Activated CD4-positive, alpha-beta T cell treated with anti-CD3 and anti-CD28 coated beads for 36 hours (primary cell): ENCODE measurements at places on chromosomes 7 and 10.
A peak's percentile ranks its signal among the peaks of the same experiment; 100 is the strongest.

- no peak for DNase-seq
Observed at GRCh38 chr10:106440355-106440754, 724.2 kb downstream of the SORCS1 start.

DNA sequence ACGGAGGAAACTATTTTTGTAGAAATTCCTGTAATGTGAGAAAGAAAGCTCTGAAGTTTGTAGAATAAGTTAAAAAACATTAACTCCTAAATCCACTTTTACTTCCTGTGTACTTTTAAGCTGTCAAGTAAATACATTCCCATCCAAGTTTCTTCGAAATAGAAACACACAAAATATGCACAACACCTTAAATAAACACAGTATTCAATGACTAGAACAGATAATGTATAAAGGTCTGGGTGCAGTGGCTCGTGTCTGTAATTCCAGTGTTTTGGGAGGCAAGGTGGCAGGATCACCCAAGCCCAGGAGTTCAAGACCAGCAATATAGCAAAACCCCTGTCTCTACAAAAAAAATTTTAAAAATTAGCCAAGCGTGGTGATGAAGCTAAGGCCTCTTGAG is 121.9 kb upstream of the ODAD2 start:
- no peak for DNase-seq

DNA sequence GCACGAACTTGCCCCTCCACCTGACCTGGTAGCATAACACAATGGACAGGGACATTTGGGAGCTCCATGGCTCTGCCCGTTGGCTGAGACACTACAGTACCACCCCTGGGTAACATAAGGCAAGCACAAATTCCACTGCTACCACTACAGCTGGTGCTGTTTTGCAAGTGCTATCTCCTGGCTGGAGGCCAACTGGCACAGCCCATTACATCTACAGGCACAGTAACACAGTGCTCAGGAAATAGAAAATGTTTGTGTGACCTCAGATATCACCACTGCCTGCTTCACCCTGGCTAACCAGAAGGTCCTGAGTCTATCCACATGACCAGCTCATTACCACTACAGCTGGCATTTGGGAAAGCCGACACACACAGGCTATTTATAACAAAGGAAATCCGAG is 631.1 kb upstream of the MBL2 start:
- no peak for DNase-seq

DNA sequence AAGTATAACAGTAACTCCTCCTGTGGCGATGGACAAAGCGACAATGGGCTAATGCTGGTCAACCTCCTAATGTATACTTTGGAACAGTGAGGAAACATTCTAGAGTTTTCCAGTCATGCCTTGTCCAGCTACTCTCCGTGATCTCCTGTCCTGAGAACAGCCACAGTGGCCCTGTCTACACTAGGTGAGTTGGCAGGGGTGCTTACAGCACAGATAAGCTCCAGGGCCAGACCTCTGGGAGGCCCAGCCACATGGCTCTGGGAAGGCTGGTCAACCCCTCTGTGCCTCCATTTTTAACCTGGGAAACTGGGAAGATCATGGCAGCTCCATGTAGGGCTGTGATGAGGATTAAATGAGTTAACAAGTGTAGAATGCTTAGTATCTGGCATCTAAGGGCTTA is 57.0 kb downstream of the CLEC2L start:
- DNase-seq, result no peak

GRCh38 chr7:50270531-50271018 is 33.9 kb upstream of the IKZF1 start:
- DNase-seq, result no peak

DNA sequence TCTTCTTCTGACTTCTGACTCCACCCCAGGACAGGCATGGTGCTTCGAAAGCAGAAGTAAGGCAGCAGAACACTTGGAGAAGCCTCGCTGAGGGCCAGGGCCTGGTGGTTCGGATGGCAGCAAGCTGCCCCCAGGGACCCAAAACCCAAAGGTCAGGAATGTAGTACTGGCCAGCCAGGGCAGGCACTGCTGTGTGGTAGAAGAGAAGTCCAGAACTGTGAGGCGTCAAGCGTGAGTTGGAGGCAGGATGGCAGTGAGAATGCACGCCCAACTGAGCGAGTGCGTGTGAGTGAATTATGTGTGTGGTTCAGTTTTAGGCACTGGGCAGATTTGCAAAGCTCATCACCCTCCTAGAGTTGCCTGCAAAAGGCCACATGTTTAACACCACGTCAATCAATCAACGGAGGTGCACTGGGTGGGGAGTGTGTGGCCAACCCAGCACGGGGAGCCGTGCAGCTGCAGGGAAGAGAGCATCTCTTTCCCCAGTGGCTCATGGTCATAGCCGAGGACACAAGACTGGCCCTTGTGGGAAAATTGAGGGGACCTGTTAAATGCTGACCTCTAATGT is 144.3 kb downstream of the KCNMA1 start:
- DNase-seq, result no peak

GRCh38 chr7:130891254-130892094 is 157.5 kb upstream of the KLF14 start:
- DNase-seq, result peak; percentile 8

DNA sequence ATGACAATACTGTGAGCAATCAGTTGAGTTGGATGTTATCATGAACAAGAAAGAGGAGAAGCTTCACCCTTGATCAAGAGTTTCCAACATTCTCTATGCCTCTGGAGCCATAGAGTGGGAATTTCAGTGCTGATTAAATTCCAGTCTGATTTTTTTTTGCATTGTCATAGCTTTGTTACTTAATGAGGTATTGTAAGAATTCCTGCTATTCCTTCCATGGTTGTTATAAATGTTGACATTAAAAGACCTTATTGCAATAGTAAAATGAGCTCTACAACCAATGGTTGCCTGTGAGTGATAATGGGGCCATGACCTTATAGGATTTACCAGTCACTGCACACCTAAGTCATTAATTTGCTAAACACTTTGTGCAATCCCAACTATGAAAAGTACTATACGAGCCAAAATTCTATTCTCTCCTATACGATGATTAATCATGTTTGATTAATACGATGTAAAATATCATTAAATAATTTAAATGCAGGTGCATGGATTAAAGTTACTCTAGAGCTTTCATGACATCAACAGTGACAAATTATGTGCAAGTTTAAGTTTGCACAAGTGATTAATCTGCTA is 353.2 kb upstream of the KLF6 start:
- no peak for DNase-seq

DNA sequence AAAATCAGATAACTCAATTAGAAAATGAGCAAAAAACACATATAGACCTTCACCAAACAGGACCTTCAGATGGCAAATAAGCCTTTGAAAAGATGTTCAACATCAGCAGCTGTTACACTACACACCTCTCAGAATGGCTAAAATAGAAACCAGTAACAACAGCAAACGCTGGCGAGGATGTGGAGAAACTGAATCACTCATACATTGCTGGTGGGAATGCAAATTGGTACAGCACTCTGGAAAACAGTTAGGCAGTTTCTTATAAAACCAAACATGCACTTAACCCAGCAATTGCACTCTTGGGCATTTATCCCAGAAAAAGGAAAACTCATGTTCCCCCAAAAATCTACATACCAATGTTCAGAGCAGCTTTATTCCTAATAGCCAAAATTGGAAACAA is 37.7 kb upstream of the SMARCD3 start:
- peak; percentile 64 for DNase-seq

- DNase-seq, result no peak
Observed at GRCh38 chr7:120014925-120015465, 258.0 kb upstream of the KCND2 start.

DNA sequence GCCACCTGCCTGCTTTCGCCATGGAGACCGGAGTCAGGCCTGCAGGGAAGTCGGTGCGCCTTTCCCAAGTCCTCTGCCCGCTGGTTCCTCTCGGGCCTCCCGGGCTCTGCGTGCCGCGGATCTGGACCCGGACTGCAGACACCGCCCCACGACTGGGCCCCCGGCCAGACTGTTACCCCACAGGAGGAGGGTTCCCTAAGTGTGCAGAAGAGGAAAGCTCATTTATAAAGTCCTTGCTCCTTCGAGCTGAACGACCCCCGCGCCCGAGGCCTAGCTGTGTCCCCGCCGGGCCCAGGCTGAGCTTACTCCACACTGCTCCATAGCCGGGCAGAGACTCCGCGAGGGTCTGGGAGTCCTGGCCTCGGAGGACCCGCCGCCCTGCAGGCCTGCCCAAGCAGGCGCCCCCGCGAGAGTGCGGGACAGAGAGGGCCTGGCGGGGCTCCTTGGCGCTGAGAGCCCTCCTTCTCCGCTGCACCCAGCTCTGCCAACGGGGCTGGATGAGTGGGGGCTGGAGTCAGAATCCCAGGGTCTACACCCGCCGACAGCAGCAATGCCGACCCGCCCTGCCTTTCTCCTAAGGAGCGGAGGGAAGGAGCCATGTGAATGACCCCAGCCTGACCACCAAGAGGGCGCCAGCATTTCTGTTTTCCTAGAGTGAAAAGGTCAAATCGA is 8.3 kb downstream of the EN2 start:
- DNase-seq, result no peak

DNA sequence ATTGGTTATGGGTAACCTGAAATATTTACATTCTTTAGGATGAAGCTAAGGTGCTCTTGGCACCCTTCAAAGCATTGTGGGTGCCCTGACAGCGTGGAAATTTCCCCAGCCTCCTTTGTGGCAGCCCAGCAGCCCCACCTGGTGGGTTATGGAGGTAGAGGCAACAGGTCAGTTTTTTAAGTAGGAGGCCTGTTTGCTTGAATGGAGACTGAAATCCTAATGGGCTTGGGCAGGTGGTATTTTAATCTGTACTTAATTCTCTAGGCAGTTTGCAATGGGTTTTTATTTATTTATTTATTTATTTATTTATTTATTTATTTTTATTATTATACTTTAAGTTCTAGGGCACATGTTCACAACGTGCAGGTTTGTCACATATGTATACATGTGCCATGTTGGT is 139.4 kb downstream of the EPC1 start:
- peak; percentile 81 for DNase-seq

- DNase-seq, result no peak
Observed at GRCh38 chr10:20257422-20257821, 441.2 kb downstream of the PLXDC2 start.

DNA sequence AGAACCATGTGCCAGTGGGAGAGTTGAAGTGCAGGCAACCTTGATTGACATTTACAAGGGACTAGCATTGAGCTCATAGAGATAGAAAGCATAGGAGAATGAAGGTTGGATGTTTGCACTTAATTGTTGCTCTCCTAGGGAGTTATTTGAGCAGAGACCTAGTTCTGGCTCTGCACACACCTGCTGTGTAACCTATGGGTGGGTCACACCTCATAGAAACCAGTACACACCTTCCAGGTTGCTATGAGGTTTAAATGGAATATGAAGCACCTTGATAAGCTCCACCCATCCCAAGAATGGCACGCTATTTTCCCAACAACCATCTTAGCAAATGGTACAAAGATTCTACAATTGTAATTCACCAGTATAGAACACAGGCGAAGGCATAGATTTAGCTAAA is 86.2 kb upstream of the AOAH start:
- DNase-seq, result no peak

DNA sequence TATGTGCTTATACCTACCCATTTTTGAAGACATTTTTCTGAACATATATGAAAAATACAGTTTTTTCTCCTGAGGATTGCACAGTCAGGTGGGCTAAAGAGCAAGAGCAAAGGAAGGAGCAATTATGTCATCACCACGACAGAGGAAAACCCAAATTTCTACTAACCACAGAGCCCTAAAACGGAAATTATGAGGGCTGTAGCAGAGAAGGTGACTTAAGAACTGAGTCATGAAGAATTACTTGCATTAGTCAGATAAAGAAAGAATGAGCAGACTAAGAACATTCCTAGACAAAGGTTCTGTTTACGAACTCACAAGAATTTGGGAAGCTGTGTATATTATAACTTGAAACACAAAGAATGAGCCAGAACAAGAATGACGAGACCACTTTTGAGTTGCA is 974.4 kb downstream of the NXPH1 start:
- DNase-seq, result no peak

DNA sequence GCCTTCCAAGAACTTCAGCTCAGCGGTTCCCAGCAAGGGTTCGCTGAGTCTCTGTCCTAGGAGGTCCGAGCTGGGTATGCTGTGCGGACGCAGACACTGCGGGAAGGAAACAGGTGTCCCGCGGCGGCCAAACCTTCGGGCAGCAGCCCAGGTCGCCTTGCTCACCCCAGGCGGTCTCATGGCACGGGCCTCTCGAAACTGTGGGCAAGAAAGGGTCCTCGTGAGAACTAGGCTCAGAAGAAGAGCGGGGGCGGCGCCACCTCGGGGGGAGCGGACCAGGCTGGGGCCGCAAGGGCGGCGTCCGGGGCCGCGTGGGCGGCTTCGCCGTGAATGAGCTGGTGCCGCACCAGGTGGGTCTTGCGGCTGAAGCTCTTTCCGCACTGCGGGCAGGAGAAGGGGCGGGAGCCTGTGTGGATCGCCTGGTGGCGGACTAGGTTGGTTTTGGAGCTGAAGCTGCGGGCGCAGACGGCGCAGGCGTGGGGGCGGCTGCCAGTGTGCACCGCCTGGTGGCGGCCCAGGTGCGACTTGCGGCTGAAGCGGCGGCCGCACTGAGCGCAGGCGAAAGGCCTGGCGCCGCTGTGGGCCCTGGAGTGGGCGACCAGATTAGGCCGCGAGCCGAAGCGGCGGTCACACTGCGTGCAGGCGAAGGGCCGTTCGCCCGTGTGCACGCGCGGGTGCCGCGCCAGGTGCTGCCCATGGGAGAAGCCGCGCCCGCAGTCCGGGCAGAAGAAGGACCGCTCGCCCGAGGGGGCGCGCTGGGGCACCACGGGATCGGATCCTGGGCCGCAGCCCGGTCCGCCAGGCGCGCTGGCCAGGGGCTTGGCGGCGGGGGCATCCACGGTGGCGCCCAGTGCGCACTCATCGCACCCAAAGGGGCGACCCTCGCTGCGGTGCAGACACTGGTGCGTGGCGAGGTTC is 8.6 kb downstream of the ZNF467 start:
- DNase-seq, result no peak

GRCh38 chr10:36534471-36535002 is 590.9 kb upstream of the ANKRD30A start:
- DNase-seq, result peak; percentile 4

- DNase-seq, result no peak
Observed at GRCh38 chr7:68718097-68718551, 880.2 kb upstream of the AUTS2 start.

GRCh38 chr7:43872406-43873110 is 3.2 kb upstream of the MRPS24 start:
- DNase-seq, result peak; percentile 18

GRCh38 chr10:110407301-110408170 is 90.2 kb upstream of the DUSP5 start:
- DNase-seq, result no peak

- no peak for DNase-seq
Observed at GRCh38 chr10:51691135-51691534, 8.3 kb downstream of the CSTF2T start.

DNA sequence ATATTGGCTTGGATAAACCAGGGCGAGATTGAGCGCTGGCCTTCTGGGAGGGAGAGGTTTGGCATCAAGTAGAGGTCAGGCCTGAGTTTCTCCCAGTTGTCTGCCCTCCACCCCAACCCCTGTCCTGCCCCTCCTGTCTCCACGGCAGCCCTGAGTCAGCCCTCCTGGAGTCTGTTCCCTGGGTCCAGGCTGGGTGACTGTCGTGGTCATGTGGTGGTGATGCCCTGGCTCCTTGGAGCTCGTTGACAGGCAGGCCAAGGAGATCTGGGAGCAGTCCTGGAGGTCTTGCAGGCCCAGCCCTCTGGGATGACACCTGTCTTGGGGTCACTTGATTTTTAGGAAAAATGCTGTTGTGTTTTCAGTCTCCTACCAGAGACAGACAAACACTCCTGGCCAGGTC is 53.6 kb upstream of the PODXL start:
- no peak for DNase-seq
